ENCODE measurements at places on chromosomes 2 and 18. TPM values are rescaled to one million over a fixed set of nuclear protein-coding genes. Genes with fewer than 3 reads are reported as not detected.

DNA sequence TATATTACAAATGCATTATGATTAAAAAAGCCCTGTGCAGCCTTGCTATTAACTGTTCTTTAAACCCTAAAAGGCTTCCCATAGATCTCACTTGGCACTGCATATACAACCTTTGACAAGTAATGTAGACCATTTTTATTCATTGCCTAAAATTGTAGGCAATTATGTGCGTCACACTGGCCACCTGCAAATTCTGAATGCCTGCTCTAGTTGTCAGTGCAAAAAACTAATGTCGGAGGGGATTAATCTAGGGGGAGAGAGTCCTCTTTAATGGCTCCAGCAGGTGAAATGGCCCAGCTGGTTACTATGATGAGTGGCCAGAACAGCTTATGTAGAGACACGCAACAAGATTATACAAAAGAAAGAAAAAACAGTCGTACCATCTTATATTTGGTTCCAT lies 123.2 kb downstream of the OLA1 start:
- no peak for DNase-seq

The ANKRD30BL gene
- 0.39 TPM for total RNA-seq

- DNase-seq, result no peak
Observed at GRCh38 chr2:3116371-3116770, 261.2 kb downstream of the EIPR1 start.

The DPP4 gene
- 3.6 TPM for total RNA-seq

- no peak for DNase-seq
Observed at GRCh38 chr18:80258640-80259039, 11.3 kb upstream of the PARD6G start.

DNA sequence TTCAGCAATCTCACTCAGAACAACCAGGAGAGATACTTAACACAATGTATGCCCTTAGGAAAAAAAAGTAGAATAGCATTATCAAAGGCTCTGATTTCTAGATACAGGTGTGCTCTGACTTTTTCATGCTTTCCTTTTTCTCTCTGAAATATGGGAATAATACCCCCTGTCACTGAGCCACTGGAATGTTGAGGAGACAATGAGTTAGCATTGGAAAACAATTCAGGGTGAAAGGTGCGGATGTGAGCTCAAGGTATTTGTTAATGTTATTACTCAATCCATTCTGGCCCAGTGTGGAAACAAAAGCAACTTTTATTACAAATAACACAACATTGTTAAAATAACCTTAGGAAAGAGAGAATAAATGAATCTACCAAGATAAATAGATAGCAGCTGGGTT lies 228.0 kb downstream of the IKZF2 start:
- DNase-seq, result no peak

GRCh38 chr2:202436626-202437025 lies 60.5 kb downstream of the BMPR2 start:
- no peak for DNase-seq

The MAPK4 gene
- total RNA-seq, result 3.3 TPM

DNA sequence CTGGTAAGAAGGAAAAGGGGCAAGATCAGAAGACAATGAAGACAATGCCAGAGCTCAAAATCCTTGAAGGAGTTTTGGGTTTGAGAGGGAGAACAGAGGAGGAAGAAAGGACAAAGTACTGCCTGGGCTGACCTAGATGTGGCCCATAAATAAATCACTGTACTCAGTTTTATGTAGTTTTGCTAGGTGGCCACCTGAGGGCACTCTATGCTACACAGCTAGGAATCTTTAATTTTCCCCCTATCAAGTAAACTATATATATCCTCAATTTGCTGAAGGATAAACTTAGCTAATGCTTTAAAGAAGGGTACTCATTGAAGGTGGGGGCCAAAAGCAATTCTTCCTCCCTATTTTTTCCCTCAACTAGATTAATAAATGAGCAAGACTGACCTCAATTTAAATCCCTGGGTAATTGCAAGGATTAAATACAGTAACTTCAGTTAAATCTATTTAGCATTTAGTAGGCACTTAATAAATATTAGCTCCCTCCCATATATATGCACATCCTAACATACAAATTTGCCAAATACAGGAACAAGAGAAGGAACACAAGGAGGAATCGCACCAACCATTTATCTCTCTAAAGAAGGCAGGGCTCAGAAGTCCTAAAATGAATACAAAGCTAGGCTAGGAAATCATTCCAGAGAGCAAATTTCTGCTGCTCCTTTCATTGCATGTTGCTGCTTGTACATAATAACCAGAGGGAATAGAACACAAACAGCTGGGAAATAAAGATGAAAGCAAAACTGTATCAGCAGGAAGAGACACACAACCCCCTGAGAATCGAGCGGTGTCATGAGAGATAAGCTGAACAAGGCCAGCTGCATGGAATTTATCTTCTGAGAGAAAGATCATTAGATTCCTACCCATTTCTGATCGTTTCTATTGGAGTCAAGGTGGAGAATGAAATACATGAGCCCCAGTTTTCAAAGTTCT lies 540.1 kb downstream of the NRXN1 start:
- peak; percentile 12 for DNase-seq

- no peak for DNase-seq
Observed at GRCh38 chr2:98085649-98086048, 1.3 kb upstream of the VWA3B start.

All from WTC11 (cell line).